ENCODE measurements at places on chromosomes 6 and 20.

GRCh38 chr6:1670711-1671462, 61.2 kb downstream of the FOXC1 start:
- DNase-seq = no peak

- no peak for DNase-seq
Observed at GRCh38 chr6:8651998-8652397, 216.7 kb upstream of the SLC35B3 start.

GRCh38 chr20:17616480-17617211, 46.8 kb downstream of the DSTN start:
- no peak for DNase-seq

DNA sequence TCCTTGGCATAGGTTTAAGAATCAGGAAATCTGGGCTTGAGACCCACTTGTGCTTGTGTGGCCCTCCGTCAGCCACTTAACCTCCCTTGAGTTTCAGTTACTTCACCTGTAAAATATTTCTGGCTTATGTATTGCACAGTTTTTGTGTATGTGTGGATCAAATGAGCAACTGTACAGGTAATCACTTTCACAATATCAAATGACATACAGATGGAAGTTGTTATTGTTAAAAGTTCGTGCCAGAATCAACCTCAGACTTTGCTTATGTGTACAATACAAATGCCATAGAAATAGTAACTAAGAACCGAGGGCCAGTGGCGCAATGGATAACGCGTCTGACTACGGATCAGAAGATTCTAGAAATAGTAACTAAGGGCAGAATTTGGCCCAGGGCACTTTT, 65.6 kb upstream of the KIF13A start:
- no peak for DNase-seq

GRCh38 chr6:17606606-17607005, 6.5 kb downstream of the FAM8A1 start:
- DNase-seq = no peak

GRCh38 chr6:168513766-168514165, 72.8 kb downstream of the SMOC2 start:
- DNase-seq = no peak

GRCh38 chr6:108968325-108969316, 120.4 kb downstream of the ARMC2 start:
- DNase-seq = no peak
